DMS 273 treated with DMSO at 0.1 percent for 48 hours (cell line): ENCODE measurements at places on chromosomes 13 and 19.

- no peak for DNase-seq
Observed at GRCh38 chr19:18326772-18327171, 3.9 kb upstream of the LSM4 start.

- peak; percentile 24 for DNase-seq
Observed at GRCh38 chr19:28878862-28879566, 333.9 kb downstream of the UQCRFS1 start.

- DNase-seq, result no peak
Observed at GRCh38 chr19:958967-959855, 24.9 kb upstream of the WDR18 start.

DNA sequence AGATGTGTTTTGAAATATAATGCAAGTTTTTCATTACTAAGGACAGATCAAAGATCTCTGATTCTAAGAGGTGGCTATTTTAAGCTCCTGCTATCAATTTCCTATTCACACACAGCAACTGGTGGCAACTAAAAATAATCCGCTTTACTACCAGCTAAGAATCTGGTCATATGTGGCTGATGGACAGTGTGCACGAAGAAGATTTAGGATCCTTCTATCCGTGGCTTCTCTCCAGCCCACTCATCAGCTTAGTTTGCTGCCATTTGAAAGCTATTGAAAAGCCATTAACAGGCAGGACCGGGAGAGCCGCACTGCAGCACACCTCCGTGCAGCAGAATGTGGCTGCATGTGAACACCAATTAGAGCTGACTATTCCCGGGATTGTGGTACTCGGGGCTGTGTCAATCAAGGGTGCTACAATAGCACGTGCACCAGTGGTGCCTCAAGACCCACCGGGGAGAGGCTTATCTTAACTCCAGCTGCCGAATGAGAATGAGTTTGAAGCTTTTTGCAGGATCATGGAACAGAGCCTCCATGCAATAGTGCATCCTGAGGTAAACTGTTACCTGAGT, at the start of gene MYO16:
Gene MYO16, plus strand, starts transcription at position 431 of the 572 bp plus-strand sequence. CDS start 234 bp downstream, outside the sequence.
- no peak for DNase-seq

GRCh38 chr13:111047326-111047725, 67.8 kb upstream of the ARHGEF7 start:
- no peak for DNase-seq

GRCh38 chr13:88801361-88801760, 1130.2 kb downstream of the SLITRK5 start:
- DNase-seq, result no peak

DNA sequence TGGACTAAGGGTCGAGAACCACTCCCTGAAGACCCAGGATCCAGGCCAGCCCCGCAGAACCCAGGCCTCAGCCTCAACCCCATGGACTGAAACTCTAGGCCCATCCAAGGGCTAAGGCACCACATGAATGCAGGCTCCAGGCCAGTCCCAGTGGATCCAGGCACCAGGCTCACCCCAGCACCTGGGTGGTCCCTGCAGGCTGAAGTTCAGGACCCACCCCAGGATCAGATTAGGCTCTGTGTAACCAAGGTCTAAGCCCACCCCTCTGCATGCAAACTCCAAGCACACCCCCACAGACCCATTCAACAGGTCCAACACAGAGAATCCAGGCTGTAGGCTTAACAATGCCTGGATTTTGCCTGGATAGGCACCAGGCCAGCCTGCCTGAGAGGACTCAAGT, 1876.2 kb downstream of the PCDH9 start:
- no peak for DNase-seq

- DNase-seq, result no peak
Observed at GRCh38 chr19:4012092-4012974, 4.8 kb downstream of the PIAS4 start.

DNA sequence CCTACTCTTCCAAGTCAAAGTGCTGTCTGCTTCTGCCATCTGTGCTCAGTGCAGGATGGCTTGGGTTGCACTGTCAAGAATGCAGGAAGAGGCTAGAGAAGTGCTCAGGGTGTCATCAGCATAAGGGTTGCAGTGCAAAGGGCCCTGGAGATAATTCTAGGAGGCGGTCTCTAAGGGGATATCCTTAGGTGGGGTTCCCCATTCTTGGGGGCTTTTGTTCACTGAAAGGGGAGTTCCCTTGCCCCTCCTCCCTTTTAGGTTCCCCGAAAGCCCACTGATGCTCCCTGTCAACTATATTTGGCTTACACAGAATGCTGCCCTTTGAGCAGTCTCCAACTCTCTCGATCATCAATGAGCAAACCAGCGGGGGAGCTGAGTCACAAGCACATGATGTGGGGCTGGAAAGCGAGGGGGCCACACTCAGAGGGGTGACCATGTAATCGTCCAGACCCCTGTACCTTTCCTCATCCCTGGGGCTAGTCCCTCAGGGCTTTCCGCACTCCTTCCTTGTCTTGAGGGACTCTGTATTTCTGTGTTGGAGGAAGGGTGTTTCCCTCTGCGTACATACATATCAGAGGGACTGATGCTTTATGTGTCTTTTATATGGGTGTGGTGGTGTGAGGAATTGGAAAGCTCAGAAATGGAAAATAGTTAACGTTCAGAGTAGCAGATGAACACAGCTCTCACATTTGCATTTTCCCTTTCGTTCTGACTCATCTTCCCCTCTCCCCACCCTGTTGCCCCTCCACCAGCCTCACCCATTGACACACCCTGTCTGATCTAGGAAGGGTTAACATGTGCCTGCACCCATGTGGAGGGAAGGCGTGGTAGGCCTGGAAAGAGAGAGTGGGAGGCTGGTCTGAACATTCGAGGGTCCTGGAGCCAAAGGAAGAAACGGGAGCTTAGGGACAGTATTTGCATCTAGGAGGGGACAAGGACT, 6.7 kb downstream of the ZBTB32 start:
- no peak for DNase-seq

- DNase-seq, result no peak
Observed at GRCh38 chr19:11405846-11406643, 13.1 kb downstream of the RGL3 start.

GRCh38 chr13:63149375-63149774, 1733.7 kb upstream of the PCDH20 start:
- no peak for DNase-seq

DNA sequence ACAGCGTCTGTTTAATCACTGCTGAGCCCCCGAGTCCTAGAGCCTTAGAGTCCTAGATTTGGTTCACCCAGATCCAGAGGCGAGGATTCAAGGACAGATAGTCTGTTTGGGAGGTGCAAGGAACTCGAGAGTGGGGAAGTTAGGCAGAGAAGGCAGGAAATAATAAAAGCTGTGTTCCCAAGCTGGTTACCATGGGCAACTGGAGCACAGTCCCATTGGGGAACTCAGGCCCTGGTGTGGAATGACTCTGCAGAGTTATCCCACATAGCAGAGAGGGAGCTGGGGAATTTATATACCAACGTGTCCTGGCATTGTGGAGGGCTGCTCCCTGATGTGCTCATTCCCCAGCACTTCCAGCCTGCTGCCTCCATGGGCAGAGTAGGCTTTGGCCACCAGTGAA, 9.7 kb downstream of the IGSF23 start:
- DNase-seq, result no peak

DNA sequence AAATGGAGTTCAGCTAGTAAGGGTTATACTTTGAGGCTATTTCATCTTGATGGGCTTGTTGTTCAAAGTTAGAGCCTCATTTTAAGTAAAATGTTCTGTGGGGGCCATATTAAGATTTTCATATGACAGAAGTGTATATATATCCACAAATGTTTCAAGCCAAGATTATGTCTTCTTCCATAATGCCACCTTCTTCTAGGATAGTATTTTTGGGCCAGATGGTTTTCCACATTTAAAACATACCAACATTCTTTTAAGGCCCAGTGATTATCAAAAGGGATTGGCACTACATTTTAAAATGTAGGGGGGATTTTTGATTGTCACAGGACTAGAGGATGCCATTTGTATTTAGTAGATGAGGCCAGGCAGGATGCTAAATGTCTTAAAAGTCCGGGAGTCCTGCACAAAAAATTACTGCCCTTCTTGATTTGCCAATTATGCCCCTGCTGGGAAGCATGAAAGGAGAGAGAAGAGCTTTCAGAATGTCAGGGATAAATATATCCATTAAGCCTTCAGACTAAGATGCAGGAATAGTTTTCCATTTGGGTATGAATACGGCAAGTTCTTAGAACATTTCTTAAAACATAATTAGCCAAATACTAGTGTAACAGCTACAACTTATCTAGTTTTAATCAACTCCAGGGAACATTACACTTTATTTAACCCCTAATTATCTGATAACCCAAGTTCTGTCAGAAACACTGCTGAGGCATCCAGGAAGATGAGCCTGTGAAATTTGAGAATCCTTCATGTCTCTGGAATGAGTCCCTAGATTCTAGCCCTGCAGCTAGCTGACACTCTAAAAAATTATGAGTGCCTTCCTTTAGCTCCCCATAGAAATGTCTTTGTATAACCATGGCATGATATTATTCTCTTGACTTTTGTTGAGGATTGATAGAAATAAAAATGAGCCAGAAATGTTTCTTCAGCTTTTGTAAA, 34.0 kb downstream of the ITM2B start:
- DNase-seq, result no peak

DNA sequence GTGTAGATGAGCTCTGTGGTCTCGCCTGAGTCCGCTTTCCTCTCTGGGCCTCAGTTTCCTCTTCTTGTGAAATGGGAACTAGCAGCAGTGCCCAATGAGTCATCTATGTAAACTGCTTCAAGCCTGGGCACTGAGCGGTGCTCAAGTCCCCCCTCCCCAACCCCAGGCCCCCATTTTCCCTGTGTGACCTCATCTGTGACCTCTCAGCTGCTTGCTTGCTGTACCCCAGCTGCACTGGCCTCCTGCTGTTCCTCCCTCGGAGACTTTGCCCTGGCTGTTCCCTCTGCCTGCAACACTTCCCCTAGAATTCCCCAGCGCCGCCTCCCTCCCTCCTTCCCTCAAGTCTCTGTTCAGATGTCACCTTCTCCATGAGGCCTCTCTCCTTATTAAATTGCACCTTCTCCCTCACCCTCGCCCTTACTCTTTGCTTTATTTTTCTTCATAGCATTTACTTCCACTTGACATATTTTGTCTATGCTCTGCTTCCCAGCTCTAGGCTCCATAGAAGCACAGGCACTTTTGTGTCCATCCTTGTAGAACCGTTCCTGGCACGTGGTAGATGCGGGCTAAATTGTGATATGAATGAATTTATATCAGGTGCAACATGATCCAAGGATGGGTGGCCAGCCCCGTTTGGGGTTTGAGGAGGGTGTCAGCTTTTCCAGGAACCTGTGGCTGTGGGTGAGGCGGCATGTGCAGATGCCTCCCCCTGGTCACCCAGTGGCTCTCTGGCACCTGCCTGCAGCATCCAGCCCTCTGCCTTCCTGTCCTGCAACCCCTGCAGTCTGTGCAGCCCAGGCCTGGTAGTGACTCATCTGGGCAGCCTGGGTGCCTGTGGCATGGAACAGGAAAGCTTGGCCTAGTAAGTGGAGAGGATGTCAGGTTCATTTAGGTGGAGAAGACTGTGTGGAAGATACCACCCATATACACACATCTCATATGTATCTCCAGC, 26.3 kb downstream of the SIPA1L3 start:
- no peak for DNase-seq

- peak; percentile 60 for DNase-seq
Observed at GRCh38 chr19:5340637-5341447, at the start of gene PTPRS. PTPRS (minus strand) TSS chr19:5340812; CDS start chr19:5286140, 54,672 bp downstream.

- DNase-seq, result no peak
Observed at GRCh38 chr13:36965767-36966166, 33.4 kb downstream of the ALG5 start.

GRCh38 chr19:14821937-14822336, 13.0 kb downstream of the OR7A5 start:
- DNase-seq, result no peak

DNA sequence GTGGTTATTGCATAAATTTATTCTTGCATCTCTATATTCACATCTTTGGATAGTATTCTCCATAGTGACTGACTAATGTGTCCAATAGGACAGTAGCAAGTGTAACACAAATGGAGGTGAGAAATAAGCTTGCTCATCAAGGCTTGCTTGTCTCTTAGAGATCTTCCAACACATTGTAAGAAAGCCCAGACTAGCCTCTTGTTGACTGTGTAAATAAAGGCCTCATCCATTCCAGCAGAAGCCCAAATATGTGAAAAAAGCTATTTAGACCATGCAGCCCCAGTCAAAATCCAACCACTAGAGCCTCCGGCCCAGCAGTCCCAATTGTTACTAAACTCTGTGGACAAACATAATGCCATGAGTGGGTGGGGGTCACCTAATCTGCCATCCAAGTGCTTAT, 2.7 kb upstream of the ZNF615 start:
- DNase-seq, result no peak

DNA sequence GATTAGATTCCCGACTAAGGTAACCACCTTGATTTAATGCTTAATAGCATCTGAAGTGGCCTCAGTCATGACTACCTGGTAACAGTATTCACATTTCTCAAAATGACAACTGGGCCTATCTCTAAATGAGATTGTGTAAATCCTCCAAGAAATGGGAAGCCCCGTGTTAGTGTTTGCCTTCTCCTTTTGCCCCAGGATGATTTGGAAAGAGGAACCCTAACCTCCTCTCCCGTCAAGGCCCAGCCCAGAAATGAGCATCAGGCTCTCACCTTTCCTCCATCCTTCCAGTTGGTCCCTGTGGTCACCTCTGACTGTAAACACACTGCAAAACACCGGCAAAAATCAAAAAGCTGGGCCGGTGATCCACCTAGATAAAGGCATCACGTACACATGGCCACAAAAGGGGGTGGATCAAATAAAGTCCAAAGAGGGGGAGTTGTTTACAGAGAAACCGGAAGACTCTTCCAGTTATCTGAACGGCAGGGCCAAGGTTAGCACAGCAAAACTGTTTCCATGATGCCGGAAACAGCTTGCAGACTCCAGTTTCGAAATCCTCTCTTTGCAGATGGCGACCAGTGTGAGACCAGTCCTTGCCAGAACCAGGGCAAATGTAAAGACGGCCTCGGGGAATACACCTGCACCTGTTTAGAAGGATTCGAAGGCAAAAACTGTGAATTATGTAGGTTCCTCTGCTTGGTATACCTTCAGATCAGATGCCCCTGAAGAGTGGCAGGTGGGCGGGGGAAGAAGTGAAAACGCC, 16.4 kb downstream of the F10 start:
- DNase-seq, result no peak

DNA sequence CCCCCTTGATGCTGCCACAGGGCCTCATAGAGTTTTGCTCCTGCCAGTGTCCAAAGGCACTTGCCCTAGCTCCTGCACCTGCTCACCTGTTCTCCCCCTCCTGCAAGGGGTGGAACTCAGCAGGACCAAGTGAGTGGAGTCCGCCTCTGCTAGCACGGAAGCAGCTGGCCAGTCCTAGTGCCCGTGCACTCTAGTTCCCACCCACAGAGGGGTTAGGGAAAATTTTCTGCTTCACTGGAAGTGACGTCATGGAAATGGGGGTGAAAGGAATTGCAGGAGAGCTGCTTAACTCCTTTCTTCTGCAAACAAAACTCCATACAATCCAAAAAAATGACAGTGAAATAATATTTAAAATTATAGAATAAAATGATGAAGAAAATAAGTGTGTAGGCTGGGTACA, 609.7 kb upstream of the SLITRK1 start:
- no peak for DNase-seq

- DNase-seq, result no peak
Observed at GRCh38 chr13:105758918-105759860, 776.3 kb downstream of the EFNB2 start.
